ENCODE measurements at places on chromosomes 11 and 22.

- DNase-seq, result no peak
Observed at GRCh38 chr22:45731041-45731797, 59.6 kb downstream of the ATXN10 start.

DNA sequence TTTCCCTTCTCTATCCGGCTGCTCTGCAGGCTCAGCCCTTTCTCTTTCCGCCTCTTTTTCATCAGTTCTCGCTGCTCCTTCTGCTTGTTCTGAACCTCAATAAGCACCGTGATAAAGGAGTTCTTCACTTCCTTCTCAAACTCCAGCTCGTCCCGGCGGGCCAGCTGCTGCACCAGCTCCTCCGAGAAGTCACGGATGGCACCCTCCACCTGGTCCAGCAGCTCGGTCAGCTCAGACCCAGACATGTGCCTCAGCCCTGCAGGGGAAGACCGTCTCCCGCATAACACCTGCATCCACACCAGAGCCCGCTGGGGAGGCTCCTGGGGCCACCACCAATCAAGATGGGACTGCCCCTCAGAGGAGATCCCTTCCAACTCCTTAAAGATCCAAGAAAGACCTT, 40.2 kb downstream of the FEZ1 start:
- DNase-seq, result no peak

DNA sequence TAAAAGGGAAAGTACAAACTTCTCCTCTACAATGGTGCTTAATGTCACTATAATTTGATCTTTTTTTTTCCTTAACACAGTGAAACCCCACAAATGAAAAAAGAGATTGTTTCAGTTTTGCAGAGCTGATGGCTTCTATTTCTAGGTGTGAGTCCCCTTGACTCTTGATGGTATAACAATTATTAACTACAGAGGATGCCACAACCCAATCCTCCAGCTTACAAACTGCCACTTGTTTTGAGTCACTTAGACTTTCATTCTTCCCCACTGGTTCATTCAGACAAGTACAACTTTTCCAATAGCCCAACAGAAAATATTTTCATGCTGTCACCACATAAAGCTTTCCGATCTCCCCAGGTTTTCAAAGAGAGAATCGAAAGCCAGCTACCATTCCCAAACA, 812.2 kb downstream of the LRRC4C start:
- DNase-seq, result no peak

GRCh38 chr11:131886201-131886600, 515.8 kb downstream of the NTM start:
- no peak for DNase-seq

DNA sequence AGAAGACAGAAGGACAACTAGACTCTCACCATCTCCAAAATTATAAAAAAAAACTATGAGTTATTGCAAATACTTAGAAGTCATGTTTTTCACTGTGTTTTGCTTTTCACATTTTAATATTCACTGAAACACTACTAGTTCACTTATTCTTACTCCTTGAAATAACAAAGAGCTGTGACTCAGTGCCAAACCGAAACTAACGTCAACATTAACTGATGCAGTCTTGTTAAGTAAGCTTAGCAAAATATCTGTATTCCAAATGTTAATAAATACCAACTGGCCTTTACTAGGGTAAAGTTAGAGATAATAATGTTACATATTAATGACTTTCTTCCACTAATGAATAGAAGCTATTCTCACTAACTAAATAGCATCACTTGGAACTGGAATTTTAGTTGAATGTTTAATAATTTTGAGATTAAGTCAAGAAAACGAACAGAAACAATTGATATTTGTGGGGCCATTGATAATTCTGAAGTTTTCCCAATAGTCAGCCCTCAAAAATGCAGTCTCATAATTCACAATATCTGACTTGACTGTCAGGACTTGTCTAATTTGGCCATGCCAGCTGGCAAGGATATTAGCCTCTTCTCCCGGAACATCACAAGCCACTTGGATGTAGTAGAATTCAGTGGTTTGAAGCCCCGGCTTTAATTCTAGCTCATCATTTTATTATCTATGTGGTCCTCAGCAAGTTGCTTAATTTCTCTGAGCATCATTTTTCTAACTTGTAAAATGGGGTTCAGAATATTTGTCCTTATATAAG, 230.1 kb upstream of the DDI1 start:
- DNase-seq, result no peak

GRCh38 chr11:123086305-123086704, 24.4 kb upstream of the HSPA8 start:
- no peak for DNase-seq

DNA sequence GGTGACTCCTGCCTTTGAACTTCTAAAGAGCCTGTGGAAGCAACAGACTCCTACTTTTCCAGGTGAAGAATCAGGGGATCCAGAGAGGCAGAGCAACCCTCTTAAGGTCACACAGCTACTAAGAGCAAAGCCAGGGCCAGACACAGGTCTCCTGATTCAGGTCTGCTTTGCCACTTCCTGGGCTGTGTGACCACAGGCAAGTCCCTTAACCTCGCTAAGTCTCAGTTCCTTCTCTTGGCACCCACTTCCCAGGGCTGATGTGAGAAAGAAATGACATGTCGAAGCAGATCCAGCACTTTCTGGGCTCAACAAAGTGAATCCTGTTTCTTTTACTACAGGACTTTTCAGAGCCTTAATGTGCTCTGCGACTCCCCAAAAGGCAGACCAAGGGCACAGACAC, 30.2 kb downstream of the UQCR10 start:
- DNase-seq, result no peak

- no peak for DNase-seq
Observed at GRCh38 chr11:30825723-30826122, 239.6 kb upstream of the MPPED2 start.

DNA sequence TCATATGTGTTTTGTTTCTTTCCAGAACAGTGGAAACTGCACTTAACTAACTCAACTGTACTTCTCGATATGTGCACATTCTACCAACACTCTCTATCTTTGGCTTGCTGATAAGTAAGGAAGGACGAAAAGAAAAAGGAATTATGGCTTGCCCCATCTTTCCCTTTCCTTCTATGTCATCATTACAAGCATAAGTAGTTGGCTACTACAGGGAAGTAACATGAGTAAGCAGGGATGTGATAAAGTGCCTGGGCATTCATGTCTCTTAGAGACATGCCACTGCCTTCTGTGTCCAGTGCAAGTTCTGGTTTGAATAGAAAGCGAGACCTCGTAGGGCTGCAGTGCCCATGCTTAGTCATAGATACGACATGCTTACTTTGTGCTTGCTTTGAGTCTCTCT, 342.5 kb downstream of the ETS1 start:
- no peak for DNase-seq

- DNase-seq, result no peak
Observed at GRCh38 chr11:118098996-118099837, 12.5 kb upstream of the SMIM35 start.

GRCh38 chr22:45205276-45205925, 35.3 kb downstream of the KIAA0930 start:
- no peak for DNase-seq

GRCh38 chr11:115164774-115165173, 339.4 kb downstream of the CADM1 start:
- no peak for DNase-seq

DNA sequence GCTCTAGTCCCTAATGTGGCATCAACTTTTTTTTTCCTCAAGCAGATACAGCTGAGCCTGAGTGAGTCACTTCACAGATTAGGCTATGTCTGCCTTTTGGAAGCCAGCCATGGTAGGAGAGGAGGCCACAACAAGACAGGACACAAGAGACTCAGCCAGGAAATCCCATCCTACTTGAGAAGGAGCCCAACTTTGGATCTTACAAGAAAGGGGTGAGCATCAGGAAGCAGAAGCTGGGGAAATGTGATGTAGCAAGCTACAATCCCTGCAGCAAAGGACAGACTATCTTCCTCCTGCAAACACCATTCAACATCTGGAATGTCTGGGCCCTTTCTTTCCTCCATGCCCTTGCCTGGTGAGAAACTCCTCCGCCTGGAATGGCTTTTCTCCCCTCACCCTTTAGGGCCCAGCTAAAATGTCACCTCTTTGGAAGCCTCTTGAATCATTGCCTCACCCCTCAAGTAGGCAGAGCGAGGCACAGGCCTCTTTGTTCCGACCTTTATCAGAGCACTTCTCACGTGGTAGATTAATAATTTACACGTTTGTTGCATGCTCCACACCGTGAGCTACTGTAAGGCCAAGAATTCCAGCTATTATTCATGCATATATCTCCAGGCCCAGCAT, 156.4 kb upstream of the PITPNB start:
- no peak for DNase-seq

DNA sequence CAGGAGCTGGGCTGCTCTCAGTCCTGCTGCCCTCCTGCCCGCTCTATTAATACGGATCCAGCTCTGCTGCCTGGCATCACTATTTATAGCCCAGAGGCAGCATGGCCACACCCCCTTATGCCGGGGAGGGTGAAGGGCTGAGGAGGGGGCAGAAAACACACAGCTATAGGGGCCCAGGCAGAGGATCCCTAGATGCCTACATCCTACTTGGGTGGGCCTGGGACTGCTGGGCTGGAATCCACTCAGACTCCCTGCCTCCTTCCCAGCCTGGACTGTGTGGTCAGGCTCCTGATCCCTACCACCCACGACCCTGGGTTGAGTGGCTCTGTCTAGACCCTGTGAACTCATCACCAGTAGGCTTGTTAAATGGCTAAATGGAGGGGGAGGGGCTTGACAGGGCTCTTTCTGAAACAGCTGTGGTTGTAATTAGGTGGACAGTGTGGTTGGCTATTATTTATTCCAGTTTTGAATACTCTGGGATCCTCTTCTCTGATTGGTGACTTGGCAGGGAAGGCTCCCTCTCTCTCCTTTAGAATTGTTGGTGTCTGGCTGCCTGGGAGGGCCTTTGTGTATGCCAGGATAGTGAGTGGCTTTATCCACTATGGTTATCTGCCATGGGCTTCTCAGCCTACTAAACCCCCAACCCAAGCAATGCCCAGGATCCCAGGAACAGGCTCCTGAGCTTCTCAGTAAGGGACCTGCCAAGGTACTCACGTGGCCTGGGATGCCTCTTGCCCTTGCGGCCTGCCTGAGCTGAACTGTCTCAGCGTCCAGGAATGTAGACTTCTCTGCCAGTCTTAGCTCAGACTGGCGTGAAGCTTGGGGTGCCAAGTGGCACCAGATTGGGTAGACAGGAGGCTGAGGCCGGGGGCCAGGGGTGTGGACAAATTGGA, 15.2 kb downstream of the PHLDB1 start:
- DNase-seq, result no peak

GRCh38 chr11:57426929-57427726, at the start of gene SLC43A3:
Gene SLC43A3, minus strand, starts transcription at chr11:57427121. Its CDS starts 949 bp downstream, at chr11:57426172.
- DNase-seq, result no peak

GRCh38 chr11:44139565-44140330, 44.3 kb downstream of the EXT2 start:
- peak; percentile 62 for DNase-seq

GRCh38 chr11:45189230-45189629, 42.8 kb downstream of the PRDM11 start:
- DNase-seq, result no peak

DNA sequence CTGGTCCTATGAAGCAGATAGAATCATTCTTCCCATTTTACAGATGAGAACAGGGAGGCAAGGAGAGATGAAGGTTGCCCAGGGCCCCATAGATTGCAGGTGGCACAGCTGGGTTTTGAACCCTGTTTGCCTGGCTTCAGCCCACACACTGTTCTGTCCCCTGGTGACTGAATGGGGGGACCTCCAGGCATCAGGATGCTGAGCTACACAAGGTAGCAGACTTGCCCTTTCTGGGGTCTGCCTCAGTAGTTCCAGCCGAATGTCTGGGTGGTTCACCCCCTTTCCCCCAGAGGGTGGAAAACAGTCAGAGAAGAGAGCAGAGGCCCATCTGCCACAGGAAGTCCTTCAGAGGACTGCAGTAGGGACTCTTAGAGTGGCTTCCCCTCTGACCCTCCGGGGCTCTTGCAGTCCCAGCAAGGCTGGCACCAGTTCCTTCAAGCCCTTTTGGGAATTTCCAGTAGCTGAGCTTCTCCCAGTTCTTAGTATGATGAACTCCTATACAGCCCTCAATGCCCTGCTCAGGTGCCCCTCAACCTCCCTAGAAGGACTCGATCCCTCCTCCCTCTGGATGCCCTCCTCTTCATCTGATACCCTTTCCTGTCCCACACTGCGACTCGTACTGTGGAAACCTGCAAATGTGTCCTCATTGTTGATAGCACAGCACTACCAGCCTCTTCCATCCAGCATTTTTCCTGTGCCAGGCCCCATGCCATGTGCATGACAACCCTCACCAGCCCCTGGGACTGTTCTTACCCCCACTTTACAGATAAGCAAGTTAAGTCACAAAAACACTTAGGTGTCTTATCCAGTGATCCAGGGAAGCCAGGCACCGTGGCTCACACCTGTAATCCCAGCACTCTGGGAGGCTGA, 82.8 kb downstream of the IGLL1 start:
- DNase-seq, result no peak

DNA sequence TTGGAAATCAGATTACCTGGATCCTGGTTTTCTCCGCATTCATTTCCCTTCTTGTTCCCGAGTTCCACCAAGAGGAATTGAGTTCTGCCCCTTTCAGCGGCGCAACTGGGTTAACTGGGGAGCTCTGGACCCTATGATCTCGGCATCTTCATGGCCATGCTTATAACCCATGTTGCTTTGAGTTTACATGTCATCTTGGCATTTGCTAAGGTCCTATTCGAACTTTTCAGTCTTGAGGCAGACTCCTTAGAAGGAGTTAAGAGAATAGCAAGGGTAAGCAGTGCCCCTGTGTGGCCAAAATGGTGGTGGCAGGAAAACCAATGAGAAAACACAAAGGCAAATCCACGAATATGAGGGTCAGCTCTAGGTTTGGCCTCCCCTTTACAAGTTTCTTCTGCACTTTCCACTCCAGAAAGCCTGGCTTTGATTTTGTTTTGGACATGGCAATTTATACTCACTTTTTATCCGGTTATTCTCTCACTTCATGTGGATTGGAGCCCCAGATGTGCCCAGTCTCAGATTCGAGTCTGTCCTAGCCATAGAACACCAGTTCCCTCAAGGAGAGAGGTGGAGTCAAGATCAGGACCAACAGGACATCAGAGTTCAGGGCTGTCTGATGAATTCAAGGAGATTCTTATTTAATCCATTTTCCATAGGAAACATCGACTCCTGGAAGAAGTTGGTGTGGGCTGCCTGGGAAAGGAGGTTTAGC, 55.3 kb upstream of the FBXO3 start:
- DNase-seq, result peak; percentile 52

GRCh38 chr22:39236321-39237317, 8.2 kb downstream of the PDGFB start:
- no peak for DNase-seq

- DNase-seq, result no peak
Observed at GRCh38 chr11:117704395-117705100, 92.5 kb downstream of the DSCAML1 start.

All from right renal cortex interstitium (tissue), 3 donors.